ENCODE measurements at places on chromosomes 4 and X. TPM values are rescaled to one million over a fixed set of nuclear protein-coding genes. Genes with fewer than 3 reads are reported as not detected.

- DNase-seq, result no peak
- H3K27me3 ChIP-seq, result no peaks in the 10 kb centered on the region
- no peaks in the 10 kb centered on the region for H3K4me1 ChIP-seq
- H3K27ac ChIP-seq, result no peak overlapping the region
- no peak overlapping the region for H3K4me3 ChIP-seq
Observed at GRCh38 chr4:37464373-37465128, 220.0 kb downstream of the NWD2 start.

DNA sequence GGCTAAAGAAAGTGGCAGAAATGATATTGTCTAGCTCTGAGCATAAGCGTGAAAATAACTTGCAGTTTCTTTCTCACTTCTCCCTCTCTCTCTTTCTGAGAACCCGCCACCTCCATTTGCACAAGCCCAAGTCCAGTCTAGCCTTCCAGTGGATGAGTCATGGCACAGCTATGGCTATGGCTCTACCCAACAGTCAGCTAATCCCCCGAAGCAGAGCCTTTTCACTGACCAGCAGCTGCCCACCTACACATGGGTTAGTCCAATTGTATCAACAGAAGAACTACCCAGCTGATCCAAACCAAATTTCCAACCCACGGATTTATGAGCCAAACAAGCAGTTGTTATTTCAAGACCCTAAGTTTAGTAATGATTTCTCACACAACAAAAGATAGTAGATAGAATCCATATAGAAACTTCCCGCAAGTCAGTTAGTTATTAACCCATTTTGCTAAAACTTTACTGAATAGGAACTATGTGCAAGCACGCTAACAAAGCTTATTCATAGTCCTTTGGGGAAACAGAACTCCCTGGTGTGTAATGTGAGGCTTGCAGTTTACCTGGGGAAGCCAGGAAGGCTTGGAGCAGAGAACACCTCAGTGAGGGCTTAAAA, 282.3 kb downstream of the INPP4B start:
- H3K36me3 ChIP-seq, result no peaks in the 10 kb centered on the region
- no peaks in the 10 kb centered on the region for H3K27me3 ChIP-seq
- no peaks in the 10 kb centered on the region for H3K4me1 ChIP-seq
- no peak for DNase-seq
- H3K4me3 ChIP-seq, result no peak overlapping the region

SPANXN3 gene
- not detected for total RNA-seq

GRCh38 chr4:6507345-6507744, 34.9 kb upstream of the PPP2R2C start:
- peaks cover 2% of the 10 kb centered on the region for H3K27me3 ChIP-seq
- H3K4me3 ChIP-seq, result no peak overlapping the region
- DNase-seq, result no peak
- H3K36me3 ChIP-seq, result no peaks in the 10 kb centered on the region
- no peaks in the 10 kb centered on the region for H3K4me1 ChIP-seq

- no peaks in the 10 kb centered on the region for H3K36me3 ChIP-seq
- H3K4me1 ChIP-seq, result no peaks in the 10 kb centered on the region
- no peak overlapping the region for H3K4me3 ChIP-seq
- no peaks in the 10 kb centered on the region for H3K27me3 ChIP-seq
Observed at GRCh38 chr4:178809921-178810320, 1367.7 kb upstream of the AGA start.

- H3K4me3 ChIP-seq, result no peak overlapping the region
- no peaks in the 10 kb centered on the region for H3K36me3 ChIP-seq
Observed at GRCh38 chr4:119111296-119111695, 24.3 kb upstream of the MYOZ2 start.

SUPT20HL2 gene
- total RNA-seq, result not detected

DNA sequence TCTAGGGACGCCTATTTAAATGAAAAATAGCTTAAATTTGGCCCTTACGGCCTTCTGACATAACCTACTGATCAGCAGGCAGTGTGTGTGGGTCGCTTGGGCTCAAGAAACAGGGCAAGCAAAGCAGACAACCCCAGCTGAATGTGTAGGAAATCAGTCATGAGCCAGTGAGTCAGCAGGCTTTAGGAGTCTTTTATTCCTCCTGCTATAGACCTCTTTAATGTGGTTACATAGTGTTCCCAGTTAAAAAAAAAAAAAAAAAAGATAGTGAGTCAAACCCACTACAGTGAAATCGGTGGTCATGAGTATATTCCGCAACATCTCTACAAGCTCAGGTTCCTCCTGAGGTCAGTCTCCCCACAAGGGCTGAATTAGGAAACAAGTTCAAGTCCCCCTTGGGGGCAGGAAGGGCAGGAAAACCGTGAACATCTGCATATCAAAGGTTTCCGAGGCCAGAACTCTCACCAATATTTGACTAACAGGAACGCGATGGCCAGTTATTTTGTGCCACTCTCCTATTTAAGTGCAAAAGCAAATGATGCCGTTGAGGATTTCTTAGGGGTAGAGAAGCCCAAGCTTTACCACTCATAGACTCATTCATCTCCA, 32.7 kb downstream of the ACSL1 start:
- H3K36me3 ChIP-seq, result peaks cover 2% of the 10 kb centered on the region
- peak; percentile 85 for DNase-seq
- no peaks in the 10 kb centered on the region for H3K27me3 ChIP-seq
- peak overlapping the region; percentile 15 for H3K4me3 ChIP-seq
- H3K4me1 ChIP-seq, result peaks cover 76% of the 10 kb centered on the region

DNA sequence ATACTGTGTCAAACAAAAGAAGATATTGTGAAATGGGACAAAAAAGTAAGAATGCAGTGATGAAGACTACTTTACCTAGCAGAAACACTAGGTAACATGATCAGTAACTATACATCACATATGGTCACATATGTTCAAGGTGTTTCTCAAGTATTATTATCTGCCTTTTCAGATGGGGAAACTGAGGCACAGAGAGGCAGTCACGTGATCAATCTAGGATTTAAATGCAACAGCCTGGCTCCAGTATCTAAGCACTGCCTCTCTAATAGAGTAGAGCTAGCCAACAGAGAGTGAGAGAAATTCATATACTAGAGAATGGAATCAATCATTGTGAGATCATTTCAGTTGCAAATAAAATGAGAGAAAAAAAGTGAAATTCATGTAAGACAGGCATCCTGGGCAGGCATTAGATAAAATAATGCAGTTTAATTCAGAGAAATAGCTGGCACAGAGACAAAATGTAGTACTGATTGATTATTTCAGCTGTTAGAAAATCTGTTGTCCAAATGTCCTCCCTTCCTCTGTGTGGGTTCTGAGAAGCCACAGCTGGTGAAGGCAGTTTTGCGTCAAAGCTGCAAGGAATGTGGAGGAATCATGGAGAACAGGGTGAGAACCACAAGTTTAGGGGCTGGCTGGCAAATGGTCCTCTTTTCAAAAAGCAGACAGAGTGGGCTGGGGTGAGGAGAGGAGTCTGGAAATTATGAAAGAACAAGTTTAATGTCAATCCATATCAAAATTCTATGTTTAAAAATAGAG, 26.0 kb downstream of the SMIM43 start:
- no peaks in the 10 kb centered on the region for H3K27me3 ChIP-seq
- H3K4me3 ChIP-seq, result no peak overlapping the region
- H3K27ac ChIP-seq, result no peak overlapping the region
- no peak for DNase-seq

- no peaks in the 10 kb centered on the region for H3K4me1 ChIP-seq
- H3K36me3 ChIP-seq, result no peaks in the 10 kb centered on the region
- H3K27ac ChIP-seq, result no peak overlapping the region
- DNase-seq, result no peak
- no peak overlapping the region for H3K4me3 ChIP-seq
- no peaks in the 10 kb centered on the region for H3K27me3 ChIP-seq
Observed at GRCh38 chr4:40581254-40582140, 48.2 kb downstream of the RBM47 start.

GRCh38 chr4:36638273-36638811, 356.9 kb downstream of the DTHD1 start:
- DNase-seq, result no peak
- no peaks in the 10 kb centered on the region for H3K27me3 ChIP-seq
- H3K27ac ChIP-seq, result no peak overlapping the region

Measured in gastrocnemius medialis (tissue), 4 donors.